ENCODE measurements at places on chromosomes 5 and 9. TPM values are rescaled to one million over a fixed set of nuclear protein-coding genes. Genes with fewer than 3 reads are reported as not detected.

WNT8A gene
- total RNA-seq: 2.2 TPM

TPM2 gene
- total RNA-seq: 191 TPM

SLC45A2 gene
- 0.20 TPM for total RNA-seq

LCNL1 gene
- total RNA-seq: 1.4 TPM

SH3TC2 gene
- total RNA-seq: 0.66 TPM

IFNK gene
- not detected for total RNA-seq

ANKRD18A gene
- 8.4 TPM for total RNA-seq

TMCO6 gene
- 29.3 TPM for total RNA-seq

TTC1 gene
- 60.5 TPM for total RNA-seq

PHF24 gene
- total RNA-seq: 1.9 TPM

PTGES2 gene
- total RNA-seq: 77.1 TPM

CDX1 gene
- not detected for total RNA-seq

FBP2 gene
- total RNA-seq: not detected

TSC1 gene
- total RNA-seq: 59.5 TPM

FBXL7 gene
- total RNA-seq: 12.9 TPM

C5orf34 gene
- total RNA-seq: 5.9 TPM

PKD2L2 gene
- total RNA-seq: not detected

PALM2AKAP2 gene
- 0.49 TPM for total RNA-seq

PAEP gene
- total RNA-seq: not detected

ENTPD2 gene
- 9.1 TPM for total RNA-seq

GABRP gene
- total RNA-seq: 1.2 TPM

PCDHA5 gene
- 1.4 TPM for total RNA-seq

DBN1 gene
- total RNA-seq: 328 TPM

All from endodermal cell (in vitro differentiated cells).